CD4-positive, alpha-beta T cell treated with Interleukin-21 for 1 hour (primary cell): ENCODE measurements at places on chromosomes 16 and 17.

GRCh38 chr16:31052114-31052513, 18.8 kb downstream of the STX4 start:
- DNase-seq: no peak

DNA sequence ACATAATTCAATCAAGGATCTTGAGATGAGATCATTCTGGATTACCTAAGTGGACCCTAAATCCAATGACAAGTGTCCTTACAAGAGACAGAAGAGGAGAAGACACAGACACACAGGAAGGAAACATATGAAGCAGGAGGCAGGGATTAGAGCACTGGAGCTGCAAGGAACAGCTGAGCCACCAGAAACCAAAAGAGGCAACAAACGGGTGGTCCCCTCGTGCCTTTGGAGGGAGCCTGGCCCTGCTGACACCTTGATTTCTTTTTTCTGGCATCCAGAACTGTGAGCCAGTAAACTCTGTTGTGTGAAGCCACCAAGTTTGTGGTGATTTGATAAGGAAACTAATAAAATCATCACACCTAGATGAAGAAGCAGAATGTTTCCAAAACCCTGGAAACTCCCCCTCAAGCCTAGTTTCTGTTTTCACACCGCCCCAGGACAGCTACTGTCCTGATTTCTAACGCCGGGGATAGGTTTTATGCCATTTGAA, 115.2 kb downstream of the PITPNC1 start:
- no peak for DNase-seq

- no peak for DNase-seq
Observed at GRCh38 chr16:17866996-17867395, 396.2 kb upstream of the XYLT1 start.

GRCh38 chr17:46962374-46962790, 16.7 kb downstream of the RPRML start:
- no peak for DNase-seq

DNA sequence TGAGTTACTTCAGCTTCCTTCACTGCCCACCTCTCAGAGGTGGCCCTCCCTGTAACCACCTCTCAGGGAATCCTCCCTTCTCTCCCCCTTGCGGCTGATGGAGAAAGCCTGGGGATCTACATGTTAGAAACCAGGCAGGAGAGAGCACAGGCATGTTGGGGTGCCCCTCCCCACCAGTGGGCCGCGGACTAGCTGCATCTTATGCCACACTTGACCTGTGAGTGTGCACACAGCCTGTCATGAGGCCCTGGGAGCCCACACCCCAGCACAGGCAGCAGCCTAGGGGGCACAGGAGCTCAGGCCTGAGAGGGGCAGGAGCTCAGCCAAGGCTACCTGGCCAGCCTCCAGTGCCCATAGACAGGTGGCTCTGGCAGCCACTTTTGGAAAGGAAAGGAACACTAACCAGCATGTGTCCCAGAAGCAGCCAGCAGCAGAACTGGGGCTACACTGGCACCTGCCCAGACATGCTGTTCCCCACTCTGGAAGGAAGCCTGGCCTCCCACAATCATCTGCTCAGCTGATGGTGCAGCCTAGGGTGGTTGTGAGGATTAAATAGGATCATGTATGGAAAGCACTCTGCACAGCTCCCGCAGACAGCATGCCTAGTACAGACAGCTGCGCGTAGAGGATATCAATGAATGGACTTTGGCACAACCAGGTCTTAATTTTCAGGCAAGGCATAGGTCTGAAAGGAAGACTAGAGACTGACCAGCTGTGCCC, 60.5 kb downstream of the TMEM132E start:
- DNase-seq: no peak

GRCh38 chr17:63703556-63704258, 3.8 kb upstream of the LIMD2 start:
- no peak for DNase-seq

DNA sequence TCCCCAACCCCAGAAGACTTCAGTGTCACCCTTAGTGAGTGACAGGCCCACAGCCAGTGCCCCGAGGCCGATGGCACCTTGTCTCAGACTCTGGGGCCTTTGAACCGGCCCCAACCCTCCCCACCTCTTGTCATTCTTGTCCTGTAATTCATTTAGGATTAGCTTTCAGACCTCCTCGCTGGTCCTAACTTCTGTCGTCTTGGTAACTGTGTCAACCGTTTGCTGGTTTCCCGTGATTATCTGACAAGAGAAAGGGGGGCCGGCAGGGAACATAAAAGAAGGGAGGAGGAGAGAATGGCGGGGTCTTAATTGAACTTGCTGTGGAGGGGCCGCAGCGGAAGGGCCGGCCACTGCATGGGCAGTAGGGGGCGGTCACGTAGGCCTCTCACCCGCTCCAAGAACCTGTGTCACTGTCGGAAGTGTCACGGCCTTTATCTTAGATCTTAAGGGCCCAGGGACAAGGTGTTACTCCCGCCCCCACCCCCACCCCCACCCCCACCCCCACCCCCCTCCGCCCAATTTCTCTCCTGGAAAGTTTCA, 46.5 kb upstream of the GSE1 start:
- DNase-seq: no peak

GRCh38 chr17:44829523-44830358, at the start of gene GJC1:
TSS of gene GJC1 (minus strand) at chr17:44830287. CDS start at chr17:44805817, 24,470 bp downstream.
- peak; percentile 5 for DNase-seq

DNA sequence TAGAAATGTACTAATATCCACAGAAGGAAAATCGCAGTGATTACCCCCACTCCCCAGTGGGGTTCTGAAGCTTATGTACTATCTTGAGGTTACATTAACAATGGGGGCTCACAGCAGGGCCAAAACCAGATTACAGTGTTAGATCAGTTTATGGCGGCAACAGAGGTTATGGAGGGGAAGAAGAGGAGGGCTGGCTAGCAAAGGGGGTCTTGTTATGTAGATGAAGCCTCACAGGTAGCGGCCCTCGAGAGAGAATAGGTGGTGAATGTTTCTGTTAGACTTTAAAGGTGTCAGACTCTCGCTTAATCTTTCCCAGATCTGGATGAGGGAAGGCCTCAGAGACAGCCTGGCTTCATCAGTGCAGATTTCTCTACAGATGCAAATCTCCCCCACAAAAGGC, 22.2 kb downstream of the RNF112 start:
- DNase-seq: no peak
